ENCODE measurements at places on chromosomes 16 and 17. TPM values are rescaled to one million over a fixed set of nuclear protein-coding genes. Genes with fewer than 3 reads are reported as not detected.

NPTX1 gene
- total RNA-seq, result 0.07 TPM

KRTAP2-2 gene
- total RNA-seq, result not detected

SDK2 gene
- 1.6 TPM for total RNA-seq

CACNG4 gene
- 0.84 TPM for total RNA-seq

GNG13 gene
- total RNA-seq, result not detected

C1QTNF1 gene
- 4.6 TPM for total RNA-seq

- no peak for DNase-seq
Observed at GRCh38 chr17:80086081-80086480, 15.3 kb upstream of the GAA start.

- DNase-seq, result no peak
Observed at GRCh38 chr17:64128787-64129514, 993 bp downstream of the ERN1 start.

DNA sequence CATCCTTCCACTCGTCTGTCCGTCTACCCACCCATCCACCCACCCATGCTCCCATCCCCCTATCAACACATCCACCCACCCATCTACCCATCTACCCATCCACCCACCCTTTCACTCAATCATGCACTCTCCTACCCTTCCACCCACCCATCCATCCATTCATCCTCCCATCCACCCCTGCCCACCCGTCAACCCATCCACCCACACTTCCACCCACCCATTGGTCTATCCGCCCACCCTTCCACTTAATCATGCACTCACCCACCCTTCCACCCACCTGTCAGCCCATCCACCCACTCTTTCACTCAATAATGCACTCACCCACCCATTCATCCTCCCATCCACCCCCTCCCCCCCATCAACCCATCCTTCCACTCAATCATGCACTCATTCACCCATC, 250.0 kb upstream of the EEF2KMT start:
- no peak for DNase-seq

GRCh38 chr16:74099530-74099929, 197.1 kb upstream of the PSMD7 start:
- no peak for DNase-seq

GRCh38 chr17:44273607-44274006, 5.7 kb upstream of the SLC4A1 start:
- no peak for DNase-seq

- DNase-seq, result no peak
Observed at GRCh38 chr17:17044846-17045561, 2.7 kb downstream of the MPRIP start.

DNA sequence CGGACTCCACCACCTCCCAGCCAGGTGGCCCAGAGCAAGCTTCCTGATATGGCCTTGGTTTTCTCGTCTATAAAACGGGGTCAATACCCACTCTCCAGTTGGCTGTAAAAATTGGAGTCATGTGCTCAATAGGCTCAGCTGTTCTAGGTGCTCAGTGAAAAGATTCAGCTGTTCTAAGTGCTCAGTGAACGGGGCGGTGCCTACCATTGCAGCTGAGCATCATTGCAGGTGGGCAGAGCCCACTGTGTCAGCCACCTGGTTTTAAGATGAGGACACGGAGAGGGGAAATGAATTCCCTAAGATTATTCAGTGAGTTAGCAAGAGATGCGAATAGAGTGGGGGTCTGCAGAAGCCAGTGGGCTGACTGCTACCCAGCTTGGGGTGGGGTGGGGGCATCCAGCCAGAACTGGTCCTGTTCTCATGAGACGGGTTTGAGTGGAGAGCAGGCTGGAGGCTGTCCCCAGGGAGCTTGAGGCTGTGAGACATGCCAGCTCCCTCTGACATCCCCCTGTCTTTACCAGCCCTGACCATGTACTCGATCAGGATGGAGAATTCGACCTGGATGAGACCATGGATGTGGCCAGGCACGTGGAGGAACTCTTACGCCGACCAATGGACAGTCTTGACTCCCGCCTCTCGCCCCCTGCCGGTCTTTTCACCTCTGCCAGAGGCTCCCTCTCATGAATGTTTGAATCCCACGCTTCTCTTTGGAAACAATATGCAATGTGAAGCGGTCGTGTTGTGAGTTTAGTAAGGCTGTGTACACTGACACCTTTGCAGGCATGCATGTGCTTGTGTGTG, 21.9 kb downstream of the STAT5A start:
- DNase-seq, result no peak

GRCh38 chr17:3558603-3559269, 1.1 kb upstream of the TRPV3 start:
- peak; percentile 63 for DNase-seq

GRCh38 chr17:68847711-68848110, 107.5 kb downstream of the ABCA8 start:
- no peak for DNase-seq

DNA sequence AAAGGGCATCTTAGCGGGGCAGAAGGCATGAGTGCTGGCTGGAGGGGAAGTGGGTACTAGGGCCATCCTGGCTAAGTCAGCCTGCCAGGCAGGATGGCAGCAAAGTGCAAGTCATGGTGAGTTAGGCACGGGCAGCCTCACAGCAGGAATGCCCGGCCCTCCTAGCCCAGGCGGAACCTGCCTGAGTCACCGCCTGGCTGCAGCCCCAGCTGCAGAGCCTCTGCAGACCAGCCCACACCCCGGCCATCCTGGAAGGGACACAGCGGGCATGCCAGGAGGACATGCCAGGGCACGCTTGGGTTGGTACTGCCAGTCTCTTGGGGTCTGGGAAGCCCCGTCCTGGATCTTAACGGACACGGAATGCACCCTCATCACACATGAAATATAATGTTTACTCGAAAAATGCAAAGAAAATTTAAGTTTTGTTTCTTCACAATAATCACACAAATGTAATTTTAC, 5.0 kb upstream of the ALDH3A1 start:
- DNase-seq, result peak; percentile 76

- DNase-seq, result no peak
Observed at GRCh38 chr17:7626307-7626706, 1.3 kb downstream of the SAT2 start.

GRCh38 chr17:72056727-72057290, 64.0 kb upstream of the SOX9 start:
- no peak for DNase-seq

- no peak for DNase-seq
Observed at GRCh38 chr17:73534209-73534909, 109.9 kb downstream of the SDK2 start.

- DNase-seq, result no peak
Observed at GRCh38 chr17:39822051-39822451, 42.1 kb downstream of the IKZF3 start.

DNA sequence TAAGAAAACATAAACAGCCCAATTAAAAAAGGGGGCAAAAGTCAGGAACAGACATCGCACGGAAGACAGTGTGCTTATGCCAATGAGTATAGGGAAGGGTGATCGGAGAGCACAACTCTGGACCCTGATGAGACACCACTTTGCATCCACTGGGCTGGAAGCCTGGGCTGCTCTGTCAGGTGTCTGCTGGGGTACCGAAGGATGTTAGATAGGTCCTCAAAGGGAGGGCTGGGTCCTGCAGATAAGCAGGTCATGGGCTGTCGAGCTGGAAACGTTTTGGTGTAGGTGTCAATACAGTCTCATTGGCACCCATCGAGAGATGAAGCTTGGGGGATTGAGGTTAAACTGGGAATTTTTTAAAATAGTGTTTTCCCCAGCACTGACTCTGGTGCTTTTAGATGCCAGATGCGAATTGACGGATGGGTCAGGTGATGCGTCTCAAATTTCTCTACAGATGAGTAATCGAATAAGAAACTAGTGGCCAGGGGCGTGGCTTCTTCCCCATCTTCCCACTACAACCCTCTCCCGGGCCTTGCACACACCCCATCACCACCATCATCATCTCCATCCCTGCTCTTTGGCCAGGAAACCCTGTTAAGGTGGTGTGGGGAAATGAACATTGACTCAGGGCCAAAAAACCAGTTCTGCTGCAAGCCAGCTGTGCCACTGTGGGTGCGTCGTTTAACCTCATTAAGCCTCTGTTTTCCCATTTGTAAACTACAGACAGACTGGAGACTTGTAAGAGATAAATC, 47.8 kb upstream of the IRF8 start:
- no peak for DNase-seq

GRCh38 chr16:75266738-75267630, 15.6 kb upstream of the BCAR1 start:
- DNase-seq, result no peak

- DNase-seq, result no peak
Observed at GRCh38 chr16:13081825-13082331, 180.5 kb downstream of the SHISA9 start.
